Suprapubic skin (tissue), 4 donors: ENCODE measurements at places on chromosomes 2 and 18.

GRCh38 chr2:219560037-219560892 is 11.1 kb downstream of the OBSL1 start:
- DNase-seq: peak; percentile 45

- DNase-seq: no peak
Observed at GRCh38 chr2:6777626-6778025, 88.1 kb downstream of the CMPK2 start.

DNA sequence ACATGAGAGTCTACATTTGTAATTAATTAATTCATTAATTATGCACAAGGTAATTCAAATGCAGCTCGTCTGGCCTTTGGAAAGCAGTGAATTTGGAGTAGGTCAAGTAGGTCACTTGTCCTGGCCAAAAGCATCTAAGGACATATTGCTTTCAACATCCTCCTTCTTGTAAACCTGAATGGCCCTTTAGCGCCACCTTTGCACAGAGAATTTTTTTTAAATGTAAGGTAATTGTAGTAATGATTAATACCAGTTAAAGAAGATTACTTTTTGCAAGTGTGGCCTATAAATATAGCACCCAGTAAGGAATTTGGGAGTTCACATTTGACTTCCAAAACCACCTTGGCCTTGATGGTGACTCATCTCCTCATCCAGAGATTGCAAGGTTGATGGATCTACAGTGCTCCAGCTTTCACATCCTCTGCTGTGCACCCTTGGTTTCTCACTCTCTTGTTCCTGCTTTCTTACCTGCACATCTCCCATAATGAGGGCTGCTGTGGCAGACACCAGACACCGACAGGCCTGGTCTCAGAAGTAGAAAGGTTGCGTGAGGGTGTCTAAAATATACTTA is 481.7 kb downstream of the TGIF1 start:
- no peak for DNase-seq

DNA sequence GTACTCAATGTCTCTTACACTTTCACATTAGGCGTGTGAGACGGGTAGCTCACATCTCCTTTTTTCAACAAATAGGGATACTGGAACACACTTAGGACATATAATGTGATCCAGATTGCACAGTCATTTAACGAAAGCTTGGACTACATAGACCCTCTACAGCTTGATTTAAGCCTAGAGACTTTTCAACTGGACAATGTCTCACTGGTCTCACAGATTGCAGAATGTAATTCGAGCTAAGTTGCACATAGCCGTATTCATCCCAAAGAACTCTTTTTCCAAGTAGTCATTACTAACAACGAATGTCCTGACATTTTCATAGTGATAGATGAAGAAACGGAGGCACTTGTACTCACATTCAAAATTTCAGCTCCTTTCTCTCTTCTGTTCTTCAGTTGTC is 612.1 kb downstream of the ZEB2 start:
- DNase-seq: no peak

DNA sequence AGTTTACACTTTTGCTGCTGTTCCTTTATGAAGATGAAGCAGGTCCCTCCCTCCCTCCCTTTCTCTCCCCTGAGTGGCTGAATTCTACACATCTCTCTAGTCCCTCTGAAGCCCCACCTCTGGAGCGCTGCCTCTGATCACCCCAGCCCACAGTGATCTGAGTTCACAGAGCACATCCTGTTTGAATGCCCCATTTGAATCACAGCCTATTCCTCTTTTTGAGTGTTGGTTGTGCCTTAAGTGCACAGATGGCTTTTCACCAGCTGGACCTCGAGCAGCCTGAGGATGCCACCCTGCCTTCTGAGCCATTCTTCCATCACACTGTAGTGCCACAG is 87.1 kb downstream of the ITGB1BP1 start:
- no peak for DNase-seq

- no peak for DNase-seq
Observed at GRCh38 chr2:162929571-162929970, 91.0 kb upstream of the KCNH7 start.

DNA sequence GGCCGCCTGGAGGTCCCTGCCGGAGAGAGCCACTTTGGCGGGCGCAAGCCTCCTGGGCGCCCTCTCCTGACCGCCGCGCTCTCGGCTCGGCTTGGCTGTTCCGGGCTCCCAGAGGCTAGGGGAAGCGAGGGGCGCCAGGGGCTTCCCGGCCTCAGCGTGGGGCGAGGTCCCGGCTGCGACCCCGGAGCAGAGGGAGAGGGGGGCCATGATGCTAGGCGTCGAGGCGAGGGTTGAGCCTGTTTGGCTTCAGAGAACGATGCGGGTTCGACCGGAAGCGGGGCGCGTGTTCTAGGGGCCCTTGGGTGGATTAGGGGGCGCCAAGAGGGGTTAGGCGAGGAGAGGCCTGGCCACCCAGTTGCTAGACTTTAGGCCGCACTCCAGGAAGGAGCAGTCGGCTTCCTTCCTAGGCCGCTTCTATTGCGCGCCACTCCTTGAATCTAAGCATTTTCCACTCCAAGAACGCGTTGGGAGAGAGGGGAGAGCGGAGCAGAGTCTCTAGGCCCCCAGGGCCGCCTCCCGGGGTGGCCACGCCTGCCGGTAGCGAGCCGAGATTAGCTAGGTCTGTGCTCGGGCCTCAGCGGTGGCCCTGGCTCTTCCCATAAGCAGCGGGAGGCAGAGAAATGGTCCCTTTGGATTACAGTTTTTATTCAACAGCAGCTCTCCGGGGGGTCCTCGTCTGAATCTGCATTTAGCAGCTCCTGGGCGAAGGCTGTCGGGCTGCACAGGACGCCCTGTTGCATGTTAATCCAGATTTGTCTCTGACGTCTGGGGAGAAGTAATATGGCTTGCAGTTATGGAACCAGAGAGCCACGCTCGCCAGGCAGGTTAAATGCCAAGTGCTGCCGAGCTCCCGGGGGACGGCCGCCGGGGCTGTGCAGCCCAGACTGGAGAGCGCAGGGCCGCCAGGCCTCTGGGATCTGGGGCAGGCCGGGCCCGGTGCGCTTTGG is 11.3 kb downstream of the MEIS1 start:
- DNase-seq: no peak

GRCh38 chr2:120662746-120663145 is 72.9 kb upstream of the GLI2 start:
- DNase-seq: peak; percentile 28

GRCh38 chr2:190533968-190534309 is 583 bp downstream of the NEMP2 start:
- no peak for DNase-seq

GRCh38 chr2:37656512-37657423 is 14.7 kb downstream of the CDC42EP3 start:
- DNase-seq: no peak

- no peak for DNase-seq
Observed at GRCh38 chr2:231342061-231342711, 53.3 kb upstream of the B3GNT7 start.

DNA sequence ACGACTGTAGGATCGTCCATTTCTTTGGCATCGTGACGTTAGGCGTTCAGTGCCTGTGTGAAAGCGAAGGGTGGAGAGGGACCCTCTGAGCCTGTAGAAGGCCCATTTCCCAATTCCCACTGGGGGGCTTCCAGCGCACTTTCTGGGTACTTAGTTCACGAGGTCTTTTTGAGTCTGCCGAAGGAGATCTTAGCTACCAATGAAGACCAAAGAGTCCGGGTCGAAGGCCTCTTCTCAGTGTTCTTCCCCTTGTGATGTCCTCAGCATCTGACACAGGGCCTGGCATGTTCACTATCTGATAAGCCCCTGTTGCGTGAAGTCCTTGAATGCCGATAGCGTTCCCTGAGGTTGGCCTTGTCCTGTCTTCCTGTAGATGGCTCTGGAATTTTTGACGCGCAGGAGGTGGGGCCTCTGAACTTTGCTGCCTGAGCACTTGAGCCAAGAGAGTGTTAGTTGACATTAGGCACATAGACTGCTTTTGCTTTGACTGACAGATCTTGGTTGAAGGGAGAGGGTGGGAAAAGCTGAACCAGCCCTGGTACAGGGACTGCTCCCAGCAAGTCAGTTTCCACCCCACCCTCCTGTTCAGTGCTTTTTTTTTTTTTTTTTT is 52.8 kb downstream of the LDLRAD4 start:
- no peak for DNase-seq

GRCh38 chr18:46260879-46261143 is 156.6 kb downstream of the HAUS1 start:
- DNase-seq: no peak

- no peak for DNase-seq
Observed at GRCh38 chr18:49846718-49847470, 33.6 kb upstream of the ACAA2 start.

DNA sequence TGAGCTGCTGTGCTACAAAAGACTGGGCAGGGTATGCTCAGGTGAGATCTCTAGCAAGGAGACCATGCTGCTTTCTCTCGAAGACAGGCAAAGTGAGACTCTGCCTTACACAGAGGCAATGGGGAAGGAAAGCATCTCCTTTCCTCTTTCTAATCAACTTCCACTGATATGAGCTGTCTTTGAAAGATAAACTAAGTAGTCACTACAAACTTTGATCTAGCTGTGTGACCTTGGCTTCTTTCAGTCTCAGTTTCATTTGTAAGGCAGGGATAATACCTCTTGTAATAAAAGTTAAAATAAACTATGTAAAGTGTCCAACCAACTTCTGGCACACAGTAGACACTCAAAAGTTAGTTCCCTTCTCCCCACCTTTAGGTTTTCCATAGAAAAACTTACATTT is 7.5 kb downstream of the CCDC93 start:
- no peak for DNase-seq

- no peak for DNase-seq
Observed at GRCh38 chr2:20291846-20292408, 58.7 kb downstream of the PUM2 start.

DNA sequence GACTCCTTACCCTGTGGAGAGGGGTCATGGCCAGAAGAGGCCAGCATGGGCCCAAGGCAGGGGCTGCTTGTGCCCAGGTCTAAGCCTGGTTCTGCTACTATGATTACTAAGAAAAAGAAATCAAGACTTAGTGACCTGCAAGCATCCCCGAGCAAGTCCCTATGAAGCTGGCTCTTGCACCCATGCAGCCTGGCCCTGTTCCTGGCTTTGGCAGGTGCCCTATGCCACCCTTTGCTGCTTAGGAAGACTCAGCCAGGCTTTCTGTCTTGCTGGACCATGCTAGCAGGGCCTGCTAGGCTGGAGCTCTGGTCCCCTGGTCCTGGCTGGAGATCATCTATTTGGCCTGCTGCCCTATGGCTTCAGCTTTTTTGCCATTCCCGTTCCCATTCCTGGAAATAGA is 309.4 kb upstream of the EPAS1 start:
- no peak for DNase-seq

- DNase-seq: no peak
Observed at GRCh38 chr2:8430628-8431027, 251.2 kb upstream of the ID2 start.

DNA sequence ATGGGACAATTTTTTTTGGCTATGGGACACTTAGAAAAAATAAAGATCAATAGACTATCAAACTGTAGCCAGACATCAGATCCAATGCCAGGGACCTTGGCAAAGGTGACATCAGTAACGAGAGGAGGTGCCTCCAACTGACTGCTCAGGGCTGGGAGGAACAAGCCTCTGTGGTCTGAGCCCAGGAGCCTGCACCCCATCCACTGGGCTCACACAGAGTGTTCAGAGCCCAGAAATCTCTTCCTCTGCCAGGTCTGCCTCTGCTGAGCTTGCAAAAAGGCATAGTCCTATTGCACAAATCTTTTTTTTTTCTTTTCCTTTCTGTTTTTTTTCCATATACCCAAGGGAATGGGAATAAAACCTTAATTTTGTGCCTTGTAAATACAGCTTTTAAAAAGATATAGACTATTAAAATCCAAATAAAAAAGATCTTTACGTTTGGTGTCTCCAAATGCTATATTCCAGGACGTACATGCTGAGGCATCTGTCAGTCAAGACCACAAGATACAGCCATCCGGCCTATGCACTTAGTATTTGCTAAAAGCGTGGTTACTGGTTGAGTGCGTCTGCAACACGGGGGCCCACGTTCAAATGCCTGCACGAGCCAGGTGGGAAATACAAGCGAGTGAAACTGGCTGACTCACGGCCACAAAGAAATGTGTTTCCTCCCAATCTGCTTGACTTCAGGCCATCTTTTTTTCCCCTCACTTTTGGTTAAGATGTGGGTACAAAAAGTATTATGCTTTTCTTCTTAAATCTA is 7.8 kb upstream of the ARHGAP25 start:
- DNase-seq: no peak

DNA sequence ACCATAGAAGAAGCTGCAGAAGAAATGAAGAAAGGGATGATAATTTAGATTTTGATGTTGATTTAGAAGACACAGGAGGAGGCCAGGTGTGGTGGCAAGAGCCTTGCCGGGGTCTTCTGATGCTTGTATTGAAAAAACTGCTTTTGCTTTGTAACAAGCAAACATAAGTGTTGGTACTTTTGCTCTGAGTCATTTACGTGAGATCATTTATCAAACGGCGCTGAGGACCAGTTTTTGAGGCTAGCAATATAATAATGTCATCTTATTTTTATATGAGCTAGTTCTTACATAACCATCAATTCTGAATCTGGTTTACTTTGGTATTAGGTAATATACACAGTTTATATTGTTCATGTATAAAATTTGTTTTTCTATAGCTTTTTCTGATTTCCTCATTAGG is 30.6 kb downstream of the SPTBN1 start:
- no peak for DNase-seq

- DNase-seq: no peak
Observed at GRCh38 chr2:45443012-45443411, 168.1 kb downstream of the SRBD1 start.

- no peak for DNase-seq
Observed at GRCh38 chr2:230158468-230158867, 61.3 kb downstream of the SP110 start.

GRCh38 chr18:80196528-80197320 is 50.6 kb downstream of the PARD6G start:
- DNase-seq: no peak

DNA sequence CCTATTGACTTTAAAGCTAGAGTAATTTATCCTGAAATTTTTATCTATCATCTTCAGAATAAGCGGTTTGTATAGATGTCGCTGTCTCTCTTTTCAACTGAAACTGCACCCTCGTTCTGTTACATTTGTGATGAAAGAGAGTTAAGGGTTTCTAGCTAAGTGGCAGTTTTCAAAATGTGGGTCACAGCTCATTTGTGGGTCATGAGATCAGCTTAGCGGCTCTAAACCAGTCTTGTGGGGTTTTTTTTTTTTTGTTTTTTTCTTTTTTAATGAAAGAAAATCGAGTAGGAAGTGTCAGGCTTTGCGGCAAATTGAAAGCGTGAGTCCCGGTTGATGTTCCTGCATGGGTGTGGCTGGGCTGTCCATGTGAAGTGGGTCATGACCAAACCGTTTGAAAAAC is 31.2 kb downstream of the SALL3 start:
- DNase-seq: no peak

- no peak for DNase-seq
Observed at GRCh38 chr2:39608263-39608575, 57.5 kb upstream of the TMEM178A start.
